ENCODE measurements at places on chromosomes 7 and 10. TPM values are rescaled to one million over a fixed set of nuclear protein-coding genes. Genes with fewer than 3 reads are reported as not detected.
A peak's percentile ranks its signal among the peaks of the same experiment; 100 is the strongest.

- no peak overlapping the region for H3K27ac ChIP-seq
- H3K4me3 ChIP-seq: no peak overlapping the region
- no peaks in the 10 kb centered on the region for H3K36me3 ChIP-seq
- DNase-seq: peak; percentile 50
- peaks cover 10% of the 10 kb centered on the region for H3K4me1 ChIP-seq
Observed at GRCh38 chr10:26516540-26517101, 78.5 kb downstream of the APBB1IP start.

DNA sequence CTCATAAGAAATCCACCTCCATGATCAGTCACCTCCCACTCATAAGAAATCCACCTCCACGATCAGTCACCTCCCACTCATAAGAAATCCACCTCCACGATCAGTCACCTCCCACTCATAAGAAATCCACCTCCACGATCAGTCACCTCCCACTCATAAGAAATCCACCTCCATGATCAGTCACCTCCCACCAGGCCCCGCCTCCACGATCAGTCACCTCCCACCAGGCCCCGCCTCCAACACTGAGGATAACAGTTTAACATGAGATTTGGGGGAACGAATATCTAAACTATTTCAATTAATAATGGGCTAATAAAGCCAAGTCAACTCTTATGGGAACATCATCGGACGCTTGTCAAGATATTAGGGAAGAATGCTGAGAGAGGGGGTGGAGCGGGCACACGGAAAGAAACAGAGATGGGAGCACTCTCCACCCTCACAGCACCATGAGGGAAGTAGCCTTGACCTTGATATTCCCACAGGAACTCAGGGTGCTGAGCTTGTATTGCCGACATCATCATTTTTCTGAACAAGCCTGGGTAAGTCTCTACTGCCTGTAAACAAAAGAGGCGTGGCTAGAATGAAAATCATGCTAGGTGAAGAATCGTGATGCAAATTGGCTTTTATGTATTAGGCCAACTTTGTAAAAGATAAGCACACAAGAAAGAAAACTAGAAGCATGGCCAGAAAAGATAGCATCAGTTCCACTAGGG, 303.5 kb upstream of the KLF6 start:
- no peaks in the 10 kb centered on the region for H3K27me3 ChIP-seq
- H3K27ac ChIP-seq: no peak overlapping the region
- H3K4me1 ChIP-seq: no peaks in the 10 kb centered on the region

- no peaks in the 10 kb centered on the region for H3K4me1 ChIP-seq
- DNase-seq: no peak
- no peak overlapping the region for H3K27ac ChIP-seq
- no peaks in the 10 kb centered on the region for H3K27me3 ChIP-seq
- no peak overlapping the region for H3K4me3 ChIP-seq
Observed at GRCh38 chr10:47379901-47380300, 4.2 kb downstream of the ZNF488 start.

DNA sequence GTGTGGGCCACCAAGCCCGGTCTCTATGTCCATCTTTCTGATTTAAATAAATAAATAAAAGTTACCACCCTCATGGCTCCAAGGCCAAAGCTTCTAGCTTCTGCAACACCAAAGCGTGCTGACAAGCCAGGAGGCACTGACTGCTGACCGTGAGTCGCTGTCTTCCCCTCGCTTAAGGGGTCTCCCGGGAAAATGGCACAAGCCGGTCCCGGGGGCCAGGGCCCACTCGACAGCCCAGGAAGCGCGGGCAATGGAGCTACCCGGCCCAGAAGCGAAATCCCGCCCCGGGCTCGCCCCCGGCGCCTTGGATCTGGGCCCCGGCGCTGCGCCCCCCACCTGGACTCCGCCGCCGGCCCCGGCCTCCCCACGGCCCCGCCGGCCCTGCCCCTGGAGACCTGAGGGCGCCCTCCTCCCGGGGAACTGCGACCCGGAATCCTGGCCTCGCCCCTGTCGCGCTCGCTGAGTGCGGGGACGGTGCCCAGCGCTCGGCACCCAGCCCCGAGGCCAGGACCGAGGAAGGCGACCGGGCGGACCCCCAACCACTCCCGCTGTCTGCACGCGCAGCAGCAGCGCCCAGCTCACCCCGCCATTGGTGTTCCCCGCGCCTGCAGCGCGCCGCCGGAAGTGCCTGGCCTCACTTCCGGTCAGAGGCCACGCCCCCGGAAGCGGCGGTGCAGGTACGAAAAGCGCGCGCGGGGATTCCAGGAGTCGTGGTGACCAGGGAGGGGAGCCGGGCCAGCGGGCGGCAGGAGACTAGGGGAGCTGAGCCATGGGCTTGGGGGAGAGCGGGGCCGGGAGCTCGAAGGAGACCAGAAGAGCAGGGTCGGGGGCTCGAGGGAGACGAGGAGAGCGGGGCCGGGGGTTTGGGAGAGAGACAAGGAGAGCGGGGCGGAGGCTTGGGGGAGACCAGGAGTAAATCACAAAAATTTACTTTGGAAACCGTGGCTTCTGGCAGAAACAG, at the start of the genes MRM2 and NUDT1:
Gene MRM2, minus strand, starts transcription at position 626 of the 961 bp plus-strand sequence. Its CDS starts 36 bp downstream, at position 590.
Gene NUDT1, plus strand, starts transcription at position 647 of the 961 bp plus-strand sequence. CDS start 2,349 bp downstream, outside the sequence.
- H3K4me3 ChIP-seq: peak within 1 kb of the TSS; percentile 90
- H3K4me1 ChIP-seq: 0 out of 2 replicates have a peak, but pooled peaks cover 4% of the 10 kb centered on the region
- H3K27me3 ChIP-seq: no peaks in the 10 kb centered on the region
- peak within 1 kb of the TSS; percentile 76 for H3K27ac ChIP-seq

GRCh38 chr10:102368077-102368476, 27.4 kb upstream of the NFKB2 start:
- no peaks in the 10 kb centered on the region for H3K27me3 ChIP-seq
- no peaks in the 10 kb centered on the region for H3K4me1 ChIP-seq
- no peak overlapping the region for H3K4me3 ChIP-seq
- no peak overlapping the region for H3K27ac ChIP-seq

- H3K36me3 ChIP-seq: no peaks in the 10 kb centered on the region
- no peak for DNase-seq
- H3K4me3 ChIP-seq: no peak overlapping the region
- H3K27ac ChIP-seq: no peak overlapping the region
- peaks cover 5% of the 10 kb centered on the region for H3K4me1 ChIP-seq
Observed at GRCh38 chr7:14905764-14906163, 3.2 kb upstream of the DGKB start.

DNA sequence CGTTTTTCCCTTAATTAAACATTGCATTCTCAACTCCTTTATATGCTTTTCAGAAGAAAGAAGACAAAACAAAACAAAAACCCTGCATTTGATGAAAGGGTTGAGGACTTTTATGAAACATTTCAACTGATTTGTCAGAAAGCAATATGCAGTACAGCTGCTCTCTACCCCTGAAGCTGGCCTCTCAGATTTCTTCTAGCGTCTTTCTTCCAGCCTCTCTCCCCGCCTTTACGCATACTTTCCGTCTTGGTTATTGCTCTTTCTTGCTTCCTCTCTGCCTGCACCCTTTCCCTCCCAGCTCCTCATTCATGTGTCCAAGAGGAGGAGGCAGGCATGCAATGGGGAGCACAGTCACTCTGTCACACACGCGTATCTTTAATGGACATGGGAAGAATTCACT, 91.0 kb upstream of the COL1A2 start:
- H3K4me1 ChIP-seq: peaks cover 21% of the 10 kb centered on the region
- H3K27ac ChIP-seq: no peak overlapping the region
- no peaks in the 10 kb centered on the region for H3K27me3 ChIP-seq
- H3K4me3 ChIP-seq: no peak overlapping the region

GRCh38 chr7:4753598-4754432, 21.6 kb upstream of the AP5Z1 start:
- H3K36me3 ChIP-seq: no peaks in the 10 kb centered on the region
- H3K27me3 ChIP-seq: no peaks in the 10 kb centered on the region
- H3K4me1 ChIP-seq: no peaks in the 10 kb centered on the region
- H3K27ac ChIP-seq: no peak overlapping the region

GRCh38 chr10:21041763-21042458, 144.8 kb upstream of the NEBL start:
- H3K36me3 ChIP-seq: no peaks in the 10 kb centered on the region
- H3K4me3 ChIP-seq: no peak overlapping the region
- no peak for DNase-seq
- H3K27ac ChIP-seq: no peak overlapping the region

DNA sequence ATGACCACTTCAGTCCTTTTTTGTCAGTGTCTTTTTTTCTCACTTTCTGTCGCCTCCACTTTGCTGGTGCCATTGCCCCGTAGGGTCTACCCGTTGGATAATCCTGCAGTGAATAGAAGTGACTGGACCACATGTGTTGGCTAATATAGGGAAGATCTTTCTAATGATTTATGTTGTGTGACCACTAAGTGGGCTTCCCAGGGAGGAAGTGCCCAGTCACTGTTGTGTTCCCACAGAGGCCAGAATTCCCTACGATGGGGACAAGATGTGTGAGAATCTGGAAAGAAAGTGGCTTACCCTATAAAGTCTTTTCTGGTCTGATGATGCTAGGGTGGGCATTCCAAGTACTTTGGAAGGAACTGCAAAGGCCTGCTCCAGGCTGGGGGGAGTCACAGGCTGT, 28.4 kb upstream of the SMC3 start:
- H3K36me3 ChIP-seq: no peaks in the 10 kb centered on the region
- no peak overlapping the region for H3K27ac ChIP-seq
- no peak overlapping the region for H3K4me3 ChIP-seq
- no peaks in the 10 kb centered on the region for H3K27me3 ChIP-seq

DNA sequence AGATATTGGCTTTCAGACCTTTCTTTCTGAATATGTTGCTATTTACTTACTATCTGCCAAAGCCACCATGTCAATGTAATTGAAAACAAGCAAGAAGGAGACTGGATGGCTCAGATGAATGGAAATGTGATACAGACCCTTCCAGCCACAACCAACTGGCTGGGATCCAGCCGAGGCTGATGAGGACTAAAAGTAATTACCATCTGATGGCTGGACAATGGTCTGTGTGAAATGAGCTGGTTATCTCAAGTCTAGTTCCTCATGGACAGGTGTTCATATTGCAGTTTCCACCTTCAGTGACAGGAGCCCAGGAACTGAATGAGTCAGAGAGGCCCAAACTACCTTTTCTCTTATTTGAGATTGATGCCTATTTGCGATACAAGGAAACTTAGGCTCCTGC, 267.5 kb downstream of the GATA3 start:
- no peak overlapping the region for H3K4me3 ChIP-seq
- no peak for DNase-seq
- no peaks in the 10 kb centered on the region for H3K4me1 ChIP-seq
- no peak overlapping the region for H3K27ac ChIP-seq
- no peaks in the 10 kb centered on the region for H3K27me3 ChIP-seq
- no peaks in the 10 kb centered on the region for H3K36me3 ChIP-seq

DNA sequence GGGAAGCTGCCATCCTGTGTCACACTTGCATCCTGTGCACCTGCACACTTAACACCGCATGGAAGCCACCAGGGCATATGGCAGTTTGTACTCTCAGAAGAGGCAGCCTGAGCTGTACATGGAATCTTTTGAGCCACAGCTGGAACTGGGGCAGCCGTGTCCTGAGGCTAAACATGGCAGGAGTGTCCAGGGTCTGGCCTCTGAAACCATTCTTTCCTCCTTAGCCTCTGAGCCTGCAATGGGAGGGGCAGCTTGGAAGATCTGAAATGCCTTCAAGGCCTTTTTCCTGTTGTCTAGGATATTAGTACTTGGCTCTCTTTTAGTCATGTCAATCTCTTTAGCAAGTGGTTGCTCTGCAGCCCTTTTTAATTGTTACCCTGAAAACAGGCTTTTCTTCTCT, 16.4 kb downstream of the PLCE1 start:
- no peaks in the 10 kb centered on the region for H3K36me3 ChIP-seq
- H3K4me1 ChIP-seq: no peaks in the 10 kb centered on the region
- no peak overlapping the region for H3K27ac ChIP-seq
- no peak overlapping the region for H3K4me3 ChIP-seq
- no peak for DNase-seq
- H3K27me3 ChIP-seq: no peaks in the 10 kb centered on the region

DNA sequence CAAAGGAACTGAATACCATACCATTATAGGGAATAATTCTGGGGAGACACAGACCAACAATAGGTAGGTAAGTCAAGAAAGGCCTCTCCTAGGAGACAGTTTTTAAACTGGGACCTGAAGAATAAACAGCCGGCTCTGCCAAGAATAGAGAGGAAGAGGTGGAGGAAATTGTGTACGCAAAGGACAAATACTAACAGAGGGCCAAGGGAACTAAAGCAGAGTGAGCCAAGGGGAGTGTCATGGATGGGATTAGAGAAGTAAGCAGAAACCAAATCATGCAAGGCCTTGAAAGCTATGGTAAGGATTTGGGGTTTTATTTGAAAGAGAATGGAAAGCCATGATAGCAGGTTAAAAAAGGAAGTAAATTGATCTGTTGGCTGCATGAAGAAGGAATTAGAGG, 18.1 kb upstream of the ITGB8 start:
- peaks cover 4% of the 10 kb centered on the region for H3K4me1 ChIP-seq
- H3K27ac ChIP-seq: no peak overlapping the region
- no peak for DNase-seq
- no peak overlapping the region for H3K4me3 ChIP-seq

DNA sequence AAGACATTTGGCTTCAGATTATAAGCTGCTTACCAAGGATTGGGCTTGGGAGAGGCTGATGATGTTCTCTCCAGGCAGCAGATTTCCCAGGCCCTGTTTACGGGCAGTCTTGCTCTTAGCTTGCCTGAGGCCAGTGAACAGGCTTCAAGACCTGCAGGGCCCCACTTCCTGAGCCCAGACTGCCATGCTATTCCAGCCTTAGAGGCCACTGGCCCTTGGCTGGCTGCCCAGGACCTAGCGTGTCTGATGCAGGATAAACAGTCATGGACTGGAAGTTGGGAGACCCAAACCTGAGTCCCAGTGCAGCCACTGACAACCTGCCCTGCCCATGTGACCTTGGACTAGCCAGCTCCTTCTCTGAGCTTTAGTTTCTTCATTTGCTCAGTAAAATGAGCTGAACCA, 2.9 kb downstream of the PRXL2A start:
- H3K27ac ChIP-seq: no peak overlapping the region
- H3K4me3 ChIP-seq: no peak overlapping the region
- no peaks in the 10 kb centered on the region for H3K36me3 ChIP-seq
- no peak for DNase-seq

GRCh38 chr7:8389593-8390261, 43.7 kb upstream of the NXPH1 start:
- peak overlapping the region; percentile 3 for H3K4me3 ChIP-seq
- no peak overlapping the region for H3K27ac ChIP-seq
- no peaks in the 10 kb centered on the region for H3K36me3 ChIP-seq
- H3K27me3 ChIP-seq: no peaks in the 10 kb centered on the region

DNA sequence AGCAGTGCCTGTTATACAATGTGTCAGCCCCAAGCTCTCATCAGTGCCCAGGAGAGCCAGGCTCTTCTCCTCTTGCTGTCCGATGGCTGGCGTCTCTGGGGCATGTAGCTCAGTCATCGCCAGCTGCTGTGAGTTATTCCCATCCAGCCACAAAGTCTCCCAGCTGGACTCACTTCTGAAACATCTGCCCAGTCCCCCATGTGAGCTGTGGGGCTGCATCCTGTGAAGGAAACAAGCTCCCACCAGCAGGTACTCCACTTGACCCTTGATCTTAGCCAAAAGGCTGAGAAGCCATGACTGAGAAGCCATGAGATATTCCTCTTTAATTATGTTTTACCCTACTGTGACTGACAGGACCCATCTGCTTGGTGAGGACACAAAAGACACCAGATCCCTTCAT, 212.7 kb upstream of the IGFBP3 start:
- no peaks in the 10 kb centered on the region for H3K4me1 ChIP-seq
- H3K27me3 ChIP-seq: no peaks in the 10 kb centered on the region
- H3K4me3 ChIP-seq: no peak overlapping the region
- no peaks in the 10 kb centered on the region for H3K36me3 ChIP-seq
- DNase-seq: no peak

Gene HDAC9
- 7.3 TPM for polyA plus RNA-seq

Gene KLF14
- polyA plus RNA-seq: 0.02 TPM

Gene PBLD
- polyA plus RNA-seq: 0.56 TPM

Gene KCP
- polyA plus RNA-seq: 2.1 TPM

Gene SERPINE1
- 3.8 TPM for polyA plus RNA-seq

Measured in H1 (cell line).